NCI-H1417 treated with DMSO at 0.1 percent for 48 hours (cell line): ENCODE measurements at places on chromosomes 2 and 18.

- DNase-seq: no peak
Observed at GRCh38 chr18:39962546-39962945, 1992.5 kb upstream of the PIK3C3 start.

GRCh38 chr2:112061840-112062239, 6.8 kb downstream of the TMEM87B start:
- no peak for DNase-seq

- no peak for DNase-seq
Observed at GRCh38 chr2:199975273-199975895, 20.0 kb downstream of the MAIP1 start.

- DNase-seq: no peak
Observed at GRCh38 chr2:45450634-45451033, 160.4 kb downstream of the SRBD1 start.

GRCh38 chr2:203824603-203825002, 43.0 kb upstream of the CTLA4 start:
- DNase-seq: no peak

DNA sequence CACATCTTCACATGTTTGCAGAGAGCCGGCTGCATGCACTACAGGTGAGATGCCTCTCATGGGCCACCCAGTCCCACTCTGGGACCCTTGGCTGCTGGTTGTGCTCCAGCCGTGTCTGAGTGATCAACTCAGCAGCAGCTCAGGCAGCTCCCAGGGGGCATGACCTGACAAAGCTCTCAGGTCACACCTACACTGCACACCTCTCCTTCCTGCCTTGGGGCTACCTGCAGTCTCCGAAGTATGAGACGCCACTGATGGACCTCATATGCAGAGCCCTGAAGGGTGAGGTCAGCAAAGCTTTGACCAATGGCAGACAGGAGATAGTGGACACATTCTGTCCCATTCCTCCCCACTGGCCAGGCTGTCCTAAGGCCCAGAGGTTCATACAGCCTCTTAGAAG, 51.4 kb downstream of the LBH start:
- DNase-seq: no peak

- DNase-seq: no peak
Observed at GRCh38 chr2:19607931-19608771, 249.7 kb upstream of the OSR1 start.

GRCh38 chr2:207239754-207240494, 74.2 kb upstream of the KLF7 start:
- DNase-seq: no peak

- DNase-seq: no peak
Observed at GRCh38 chr2:129229830-129230441, 749.5 kb upstream of the RAB6C start.

- peak; percentile 56 for DNase-seq
Observed at GRCh38 chr2:176643646-176644045, 374.4 kb downstream of the MTX2 start.

GRCh38 chr2:195562570-195563566, 94.2 kb upstream of the SLC39A10 start:
- DNase-seq: no peak

GRCh38 chr2:48674933-48675332, 57.3 kb downstream of the GTF2A1L start:
- DNase-seq: no peak

- DNase-seq: peak; percentile 72
Observed at GRCh38 chr2:149365931-149366583, 35.7 kb downstream of the LYPD6 start.

GRCh38 chr2:159677654-159678053, 34.7 kb upstream of the MARCHF7 start:
- DNase-seq: no peak
